Stimulated activated naive CD4-positive, alpha-beta T cell treated with Interleukin-2 at 50 U/mL for 16 hours (primary cell): ENCODE measurements at places on chromosomes 7 and 10.
A peak's percentile ranks its signal among the peaks of the same experiment; 100 is the strongest.

- DNase-seq, result no peak
Observed at GRCh38 chr10:114938856-114939193, 830 bp downstream of the TRUB1 start.

DNA sequence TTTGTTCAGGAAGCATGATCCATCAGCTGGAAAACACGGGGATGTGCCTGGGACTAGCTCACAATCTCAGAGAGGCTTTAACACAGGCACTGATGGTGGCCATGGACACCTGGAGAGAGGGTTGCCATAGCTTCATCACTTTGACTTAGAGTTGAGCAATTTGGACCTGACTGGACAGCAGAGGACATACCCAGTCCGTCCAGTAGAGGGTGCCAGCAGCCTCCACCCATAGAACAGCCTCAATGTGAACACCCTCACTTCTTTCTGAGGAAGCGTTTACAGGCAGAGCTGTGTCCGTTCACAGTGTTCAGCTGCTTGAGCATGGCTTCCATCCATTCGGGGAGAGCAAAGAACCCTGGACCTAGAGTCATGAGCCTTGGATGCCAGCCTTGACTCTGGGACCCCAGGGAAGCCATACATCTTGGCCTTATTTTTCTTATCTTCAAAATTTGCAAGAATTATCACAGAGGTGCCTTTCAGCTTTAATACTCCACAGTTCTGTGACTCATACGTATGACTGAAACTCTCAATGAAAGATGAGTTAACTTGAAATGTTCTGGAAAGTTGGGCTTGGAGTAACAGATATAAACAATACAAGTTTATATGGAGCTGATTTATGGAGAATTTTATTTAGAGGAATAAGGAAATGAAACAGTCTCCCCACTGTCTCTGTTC, 302.9 kb upstream of the PODXL start:
- DNase-seq, result peak; percentile 6

DNA sequence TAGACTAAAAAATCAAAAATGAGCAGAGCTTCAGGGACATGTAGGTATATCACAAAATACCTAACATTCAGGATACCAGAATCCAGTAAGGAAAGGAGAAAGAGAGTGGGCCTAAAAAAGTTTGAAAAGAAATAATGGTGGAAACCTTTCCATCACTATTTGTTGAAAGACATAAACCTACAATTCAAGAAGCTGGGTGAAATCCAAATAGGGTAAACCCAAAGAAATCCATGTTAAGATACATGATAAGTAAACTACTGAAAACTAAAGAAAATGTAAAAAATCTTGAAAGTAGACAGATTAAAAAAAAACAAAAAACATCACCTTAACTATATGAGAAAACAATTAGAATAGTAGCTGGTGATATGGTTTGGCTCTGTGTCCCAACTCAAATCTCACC, 76.7 kb upstream of the COMTD1 start:
- DNase-seq, result no peak

DNA sequence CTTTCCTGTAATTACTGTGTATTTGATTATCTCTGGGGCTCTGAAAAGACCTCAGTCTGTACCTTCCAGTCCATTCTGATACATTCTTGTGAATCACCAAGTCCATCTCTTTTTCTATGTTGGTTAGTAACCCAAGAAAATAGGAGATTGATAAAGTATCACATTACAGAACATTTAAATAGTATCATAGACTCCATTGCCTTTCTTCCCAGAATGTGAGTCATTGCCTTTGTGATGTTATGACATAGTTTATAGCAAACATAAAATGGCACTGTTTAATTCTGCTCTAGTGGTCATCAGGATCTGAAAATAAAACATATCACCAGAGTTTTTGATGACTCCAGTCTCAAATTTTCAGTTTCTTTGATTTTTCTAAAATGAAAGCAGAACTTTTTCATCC, 78.4 kb downstream of the NRG3 start:
- no peak for DNase-seq

DNA sequence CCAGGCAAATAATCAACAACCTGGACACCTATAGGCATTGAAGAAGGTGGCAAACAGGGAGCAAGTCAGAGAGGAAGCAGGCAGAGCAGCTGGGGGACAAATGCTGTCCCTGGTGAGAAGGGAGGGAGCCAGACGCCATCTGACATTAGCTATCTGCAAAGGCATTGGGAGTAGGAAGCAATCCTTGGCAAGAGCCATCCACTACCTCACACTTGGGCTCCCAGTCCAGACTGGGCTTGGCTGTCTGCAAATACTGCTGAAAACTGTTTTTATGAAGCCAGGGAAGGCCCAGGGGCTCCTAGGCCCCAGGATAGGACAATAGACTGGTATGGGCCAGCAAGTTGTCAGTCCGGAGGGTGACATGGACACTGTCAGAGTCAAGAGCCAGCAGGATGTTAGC, 132.5 kb downstream of the SORBS1 start:
- no peak for DNase-seq

GRCh38 chr10:34905200-34905927, 90.3 kb upstream of the PARD3 start:
- DNase-seq, result no peak

DNA sequence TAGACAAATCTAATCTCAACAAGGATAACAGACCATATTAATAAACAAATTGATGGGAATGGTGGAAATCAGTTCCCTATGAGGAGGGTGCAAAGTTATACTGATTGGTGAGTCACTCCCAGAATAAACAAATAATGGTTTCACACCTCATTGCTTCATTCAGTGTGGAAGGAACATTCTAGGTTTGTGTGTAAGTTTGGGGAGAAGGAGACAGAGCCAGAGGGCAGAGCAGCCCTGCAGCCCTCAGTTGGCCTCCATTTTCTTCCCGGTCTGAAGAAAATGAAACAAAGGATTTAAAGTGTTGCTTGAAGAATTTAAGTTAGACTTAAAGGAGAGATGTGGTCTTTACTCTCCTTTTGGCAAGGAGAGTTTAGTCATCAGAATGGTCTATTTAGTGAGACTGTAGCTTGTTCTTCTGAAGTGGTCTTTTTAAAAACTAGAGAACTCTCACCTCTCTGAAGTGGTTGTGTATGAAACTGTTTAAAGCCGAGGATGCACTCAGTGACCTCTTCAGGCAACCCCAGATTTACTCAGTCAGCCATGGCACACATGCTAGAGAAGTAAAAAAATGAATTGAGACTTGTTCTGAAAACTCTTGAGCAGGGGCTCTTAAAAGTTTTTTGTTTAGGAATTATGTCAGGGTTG, 27.2 kb downstream of the IKZF1 start:
- DNase-seq, result peak; percentile 35

GRCh38 chr10:48468130-48468790, 136.6 kb downstream of the ARHGAP22 start:
- no peak for DNase-seq

GRCh38 chr7:19375976-19376375, 230.8 kb upstream of the FERD3L start:
- no peak for DNase-seq

- peak; percentile 1 for DNase-seq
Observed at GRCh38 chr7:43735403-43735801, 6.1 kb upstream of the COA1 start.

DNA sequence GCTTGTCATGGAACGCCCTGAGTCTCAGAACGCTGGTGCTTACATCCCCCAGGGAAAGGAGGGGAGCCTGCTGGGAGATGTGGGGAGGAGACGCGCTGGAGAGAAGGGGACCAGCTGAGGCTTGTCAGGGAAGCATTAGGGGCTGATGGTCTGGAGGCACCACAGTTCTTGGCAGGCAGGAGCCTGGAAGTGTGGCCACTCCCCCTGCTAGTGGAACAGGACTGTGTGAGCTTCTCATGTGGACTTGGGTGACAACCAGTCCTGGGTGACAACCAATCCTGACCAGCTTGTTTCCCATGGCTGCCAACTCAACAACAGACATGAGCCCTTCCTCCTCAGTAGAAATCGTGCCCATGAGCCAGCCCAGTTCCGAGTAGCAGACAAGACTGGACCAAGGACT, 87.8 kb downstream of the SPDYE5 start:
- DNase-seq, result no peak

DNA sequence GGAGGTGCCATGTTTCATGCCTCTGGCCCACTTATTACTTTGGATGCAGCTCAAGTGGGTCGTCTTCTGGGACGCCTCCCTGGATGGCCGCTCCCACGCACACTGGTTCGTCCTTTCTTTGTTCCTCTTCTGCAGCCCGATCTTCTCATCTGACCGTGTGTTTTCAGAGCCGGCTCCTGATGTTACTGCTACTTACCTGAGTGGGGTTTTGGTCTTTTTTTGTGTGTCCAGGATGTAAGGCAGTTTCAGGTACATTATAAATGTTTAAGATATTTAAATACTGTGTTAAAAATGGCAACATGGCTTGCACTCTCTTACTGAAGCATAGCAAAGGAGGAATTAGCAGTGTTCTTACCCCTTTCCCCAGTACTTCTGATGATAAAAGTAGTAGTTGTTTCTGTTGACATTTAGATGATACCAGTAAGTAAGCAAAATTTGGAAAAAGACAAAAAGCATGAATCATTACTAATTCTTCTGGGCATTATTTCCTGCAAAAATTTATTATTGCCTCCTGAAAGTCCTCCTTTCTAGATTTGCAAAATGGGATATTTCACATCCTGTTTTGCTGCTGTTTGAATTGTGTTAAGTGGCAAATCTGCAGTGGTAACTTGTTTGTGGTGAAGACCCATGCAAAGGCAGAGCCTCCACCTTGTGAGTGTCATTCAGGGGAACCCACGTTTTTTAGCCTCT, 59.4 kb downstream of the SHH start:
- no peak for DNase-seq

GRCh38 chr10:843703-844102, 87.8 kb downstream of the LARP4B start:
- DNase-seq, result no peak

DNA sequence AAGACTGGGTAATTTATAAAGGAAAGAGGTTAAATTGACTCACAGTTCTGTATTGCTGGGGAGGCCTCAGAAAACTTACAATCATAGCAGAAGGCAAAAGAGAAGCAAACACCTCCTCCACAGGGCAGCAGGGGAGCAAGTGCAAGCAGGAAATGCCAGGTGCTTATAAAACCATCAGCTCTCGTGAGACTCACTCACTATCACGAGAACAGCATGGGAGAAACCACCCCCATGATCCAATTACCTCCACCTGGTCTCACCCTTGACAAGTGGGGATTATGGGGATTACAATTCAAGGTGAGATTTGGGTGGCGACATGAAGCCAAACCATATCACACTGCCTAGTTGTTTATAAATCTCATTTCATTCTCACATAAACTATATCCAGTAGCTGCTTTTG, 28.0 kb upstream of the CPN1 start:
- DNase-seq, result no peak

DNA sequence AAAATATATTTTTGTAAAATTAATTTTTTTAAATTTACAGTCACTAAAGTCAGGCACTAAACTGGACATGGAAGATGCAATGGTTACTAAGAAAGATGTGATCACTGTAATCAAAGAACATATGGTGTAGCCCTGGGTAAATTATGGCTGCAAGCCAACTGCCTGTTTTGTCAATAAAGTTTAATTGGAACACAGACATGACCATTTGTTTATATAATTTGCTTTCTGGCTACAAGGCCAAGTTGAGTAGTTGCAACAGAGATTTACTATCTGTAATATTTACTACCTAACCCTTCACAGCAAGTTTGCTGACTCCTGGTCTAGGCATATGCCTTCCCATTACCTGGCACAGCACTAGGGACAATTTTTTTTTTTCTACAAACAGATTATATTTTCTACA, 448.9 kb downstream of the ADRA2A start:
- no peak for DNase-seq

DNA sequence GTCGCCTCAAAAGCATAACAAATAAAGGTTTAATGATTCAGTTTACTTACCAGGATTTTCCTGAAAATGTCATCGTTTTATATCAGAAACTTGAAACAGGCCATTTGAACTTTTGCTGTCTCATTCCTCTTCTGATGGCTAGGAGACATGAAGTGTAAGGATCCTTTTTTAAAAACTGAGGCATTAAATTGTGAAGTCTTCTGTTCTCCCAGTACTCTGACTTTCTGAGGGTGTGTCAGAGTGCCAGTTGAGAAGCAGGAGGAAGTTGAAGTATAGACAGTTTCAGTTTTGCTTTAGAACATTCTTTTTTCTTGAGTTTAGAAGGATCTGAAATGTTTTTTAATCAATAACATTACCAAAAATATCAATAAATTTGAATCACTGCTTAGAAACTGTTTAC, at the start of gene SAMD9L:
Gene SAMD9L (minus strand): TSS at position 242 of the 400 bp plus-strand sequence. CDS start 12,414 bp downstream, outside the sequence.
- DNase-seq, result no peak

DNA sequence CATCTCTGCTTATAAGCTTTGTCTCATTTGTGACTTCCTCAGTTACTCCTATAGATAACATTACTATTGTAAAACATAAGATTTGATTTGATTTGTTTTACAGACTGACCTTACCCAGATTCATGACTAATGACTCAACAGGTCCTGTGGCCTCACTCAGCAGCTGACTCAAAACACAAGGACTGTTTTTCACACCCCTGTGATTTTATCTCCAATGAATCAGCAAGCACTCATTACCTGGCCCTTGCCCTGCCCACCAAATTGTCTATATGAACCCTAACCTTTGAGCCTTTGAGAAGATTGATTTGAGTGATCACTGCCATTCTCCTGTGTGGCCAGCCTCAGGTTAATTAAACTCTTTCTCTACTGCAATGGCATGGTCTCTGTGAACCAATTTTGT, 1064.6 kb upstream of the LRRTM3 start:
- DNase-seq, result no peak

- no peak for DNase-seq
Observed at GRCh38 chr10:72056113-72056512, 32.2 kb downstream of the SPOCK2 start.

- no peak for DNase-seq
Observed at GRCh38 chr10:119658274-119658673, 7.1 kb downstream of the BAG3 start.

DNA sequence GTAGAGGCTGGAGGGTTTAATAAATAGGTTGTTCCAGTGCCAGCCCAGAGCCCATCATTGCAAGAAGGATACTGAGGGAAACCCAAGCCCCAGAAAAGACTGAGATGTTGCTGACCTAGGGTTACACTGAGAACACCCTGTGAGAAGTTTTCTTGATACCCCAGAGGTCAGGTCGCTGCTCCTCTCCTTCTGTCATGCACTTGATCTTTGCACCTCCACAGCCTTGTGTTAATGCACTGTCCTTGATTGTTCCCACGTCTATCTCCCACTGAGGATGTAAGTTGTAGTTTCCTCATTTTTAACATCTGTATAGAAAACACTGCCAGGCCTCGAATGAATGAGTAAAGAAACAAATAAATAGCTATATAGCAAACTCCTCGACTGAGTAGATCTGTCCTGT, 195.3 kb upstream of the AHR start:
- DNase-seq, result no peak

GRCh38 chr7:153657182-153657800, 394.9 kb upstream of the DPP6 start:
- DNase-seq, result no peak

GRCh38 chr10:86216886-86217285, 149.7 kb downstream of the GRID1 start:
- DNase-seq, result no peak

- DNase-seq, result no peak
Observed at GRCh38 chr10:99630991-99631390, 10.8 kb upstream of the SLC25A28 start.

GRCh38 chr7:936386-937054, 18.0 kb downstream of the ADAP1 start:
- DNase-seq, result peak; percentile 31

GRCh38 chr7:120583899-120584586, 273.9 kb downstream of the TSPAN12 start:
- no peak for DNase-seq
